ENCODE measurements at places on chromosomes 5 and 9.

DNA sequence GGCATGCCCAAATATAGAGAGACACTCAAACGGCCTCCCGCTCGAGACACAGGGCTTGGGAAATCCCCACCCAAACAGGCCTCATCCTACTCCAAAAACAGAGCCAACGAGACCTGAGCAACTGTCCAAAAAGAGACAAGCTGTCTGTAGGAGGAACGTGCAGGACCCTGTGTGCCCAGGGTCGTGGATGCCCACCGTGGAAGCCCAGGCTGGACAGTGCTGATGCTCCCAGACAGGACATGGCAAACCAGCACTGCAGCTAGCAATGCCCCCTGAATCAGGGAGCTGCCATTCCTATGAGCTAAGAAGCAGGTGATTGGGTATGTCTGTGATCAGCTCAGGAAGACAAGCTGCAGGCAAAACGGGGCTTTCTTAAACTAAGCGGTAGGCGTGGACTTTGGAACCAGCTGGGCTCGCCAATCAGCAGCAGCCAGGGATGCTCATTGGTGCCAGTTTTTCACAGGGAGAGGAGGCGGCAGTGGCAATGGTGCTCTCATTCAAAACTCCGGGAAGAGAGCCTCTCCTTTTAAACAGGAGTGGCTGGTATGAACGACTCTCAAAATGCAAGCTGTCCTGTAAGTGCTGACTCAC, 113.1 kb upstream of the IRX2 start:
- no peak for DNase-seq

- no peak for DNase-seq
Observed at GRCh38 chr5:114210662-114211061, 151.2 kb upstream of the KCNN2 start.

GRCh38 chr9:89470224-89470839, 27.6 kb downstream of the SEMA4D start:
- DNase-seq: no peak

- DNase-seq: no peak
Observed at GRCh38 chr5:126531543-126532120, 63.4 kb downstream of the ALDH7A1 start.

- no peak for DNase-seq
Observed at GRCh38 chr5:107557051-107557658, 113.6 kb downstream of the EFNA5 start.

DNA sequence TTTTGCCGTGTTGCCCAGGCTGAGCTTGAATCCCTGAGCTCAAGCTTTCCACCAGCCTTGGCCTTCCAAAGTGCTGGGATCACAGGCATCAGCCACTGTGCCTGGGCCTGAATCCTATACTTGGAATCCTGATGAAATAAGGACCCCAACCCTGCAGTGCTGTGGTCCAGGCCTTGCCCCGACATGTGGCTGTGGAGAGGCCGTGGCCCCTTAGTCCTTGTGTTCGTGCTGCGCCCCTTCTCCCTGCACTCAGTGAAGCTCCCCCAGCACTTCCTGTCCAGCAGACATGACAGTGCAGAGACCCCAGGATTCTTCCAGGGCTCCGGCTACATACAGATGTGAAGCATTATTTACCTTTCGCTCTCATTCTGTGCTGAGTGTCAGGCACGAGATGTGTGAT, 52.9 kb downstream of the EHMT1 start:
- no peak for DNase-seq

DNA sequence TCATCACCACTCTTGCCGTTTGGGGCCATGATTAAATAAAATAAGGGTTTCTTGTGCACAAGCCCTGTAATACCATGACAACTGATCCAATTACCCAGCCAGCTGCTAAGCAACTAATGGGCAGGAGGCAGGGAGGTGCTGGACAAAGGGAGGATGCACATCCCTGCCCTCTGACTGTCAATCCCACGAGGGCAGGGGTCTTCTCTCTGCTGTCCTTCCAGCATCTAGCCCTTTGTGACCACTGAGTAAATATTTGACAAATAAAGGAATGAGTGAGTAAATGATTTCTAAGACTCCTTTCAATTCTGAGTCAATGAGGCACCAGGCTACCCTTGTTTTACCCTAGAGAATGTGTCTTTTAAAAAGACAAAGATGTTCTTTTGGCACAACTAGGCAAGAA, 247.1 kb downstream of the SYK start:
- DNase-seq: no peak

GRCh38 chr9:136621019-136621733, 41.5 kb upstream of the EGFL7 start:
- no peak for DNase-seq

- DNase-seq: no peak
Observed at GRCh38 chr5:179766021-179766725, 27.6 kb upstream of the LTC4S start.

- DNase-seq: peak; percentile 95
Observed at GRCh38 chr9:89318123-89319014, at the start of gene SECISBP2. TSS of gene SECISBP2 (plus strand) at chr9:89318500. CDS start at chr9:89318577, 77 bp downstream.

DNA sequence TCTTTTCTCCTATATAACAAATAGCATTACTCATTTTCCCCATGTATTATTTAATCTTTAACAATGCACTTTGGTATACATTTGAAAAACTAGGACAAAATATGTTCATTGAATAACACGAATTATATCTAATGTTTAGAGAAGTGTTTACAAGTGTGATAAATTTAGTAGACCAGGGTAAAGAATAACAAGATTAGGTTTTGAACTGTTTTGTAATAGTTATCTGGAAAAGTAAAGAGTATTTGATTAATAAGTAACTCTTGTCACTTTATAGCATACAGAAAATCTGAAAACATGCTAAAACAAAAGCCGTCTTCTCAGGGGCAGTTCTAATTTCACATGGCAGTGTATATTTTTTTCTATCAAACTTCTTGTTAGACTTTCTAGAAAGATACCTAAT, 58.5 kb downstream of the PPIC start:
- DNase-seq: no peak

All from activated T-cell treated with anti-CD3 and anti-CD28 coated beads for 48 hours (primary cell).